ENCODE measurements at places on chromosomes 4 and X.

DNA sequence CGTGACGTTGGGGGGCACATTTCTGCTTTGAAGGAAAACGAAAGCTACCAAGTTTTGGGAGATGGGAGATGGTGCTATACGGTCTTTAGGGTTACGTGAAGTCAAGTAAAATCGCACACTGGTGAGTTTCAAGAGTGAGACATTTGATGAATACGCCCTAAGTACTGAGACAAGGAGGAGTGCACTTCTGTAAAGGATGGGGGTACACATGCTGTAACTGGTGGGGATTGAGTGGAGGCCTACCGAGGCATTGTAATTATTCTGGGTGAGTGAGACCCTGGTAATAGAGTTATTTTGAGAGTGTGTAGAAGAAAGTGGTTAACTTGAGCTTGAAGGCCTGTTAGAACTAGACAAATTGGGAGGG is 536 bp downstream of the SH3BGRL start:
- H3K4me1 ChIP-seq = peaks cover 23% of the 10 kb centered on the region
- H3K4me3 ChIP-seq = peak overlapping the region; percentile 98
- peak overlapping the region; percentile 98 for H3K27ac ChIP-seq
- DNase-seq = no peak

GRCh38 chrX:68841251-68842049 is 12.6 kb downstream of the EFNB1 start:
- no peaks in the 10 kb centered on the region for H3K36me3 ChIP-seq
- no peak overlapping the region for H3K4me3 ChIP-seq
- no peaks in the 10 kb centered on the region for H3K4me1 ChIP-seq
- H3K27ac ChIP-seq = no peak overlapping the region

GRCh38 chrX:39815631-39816030 is 282.1 kb downstream of the BCOR start:
- H3K27me3 ChIP-seq = peaks cover 1% of the 10 kb centered on the region
- H3K27ac ChIP-seq = no peak overlapping the region
- H3K4me3 ChIP-seq = no peak overlapping the region
- peaks cover 14% of the 10 kb centered on the region for H3K4me1 ChIP-seq
- DNase-seq = no peak

- no peaks in the 10 kb centered on the region for H3K4me1 ChIP-seq
- H3K4me3 ChIP-seq = no peak overlapping the region
- no peaks in the 10 kb centered on the region for H3K36me3 ChIP-seq
- H3K27me3 ChIP-seq = no peaks in the 10 kb centered on the region
- no peak overlapping the region for H3K27ac ChIP-seq
These were observed 133.5 kb upstream of the NDST3 start for GRCh38 chr4:117900832-117901231.

DNA sequence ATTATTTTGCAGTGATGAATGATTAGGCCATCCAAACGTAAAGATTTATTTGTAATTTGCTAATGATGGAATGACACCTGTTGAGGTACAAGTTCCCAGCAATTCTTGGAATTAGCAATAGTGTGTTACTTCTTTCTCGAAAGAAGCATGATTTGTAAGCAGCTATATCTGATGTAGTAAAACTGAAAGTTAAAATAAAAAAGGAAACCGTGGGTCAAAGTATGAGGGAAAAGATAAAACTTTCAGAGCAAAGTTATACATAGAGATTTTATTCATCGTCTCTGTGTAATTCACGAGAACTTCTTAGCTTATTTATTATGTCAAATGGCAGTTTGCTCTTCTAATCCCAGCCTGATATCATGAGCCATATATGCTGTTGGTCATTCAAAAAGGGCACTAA is 59.0 kb downstream of the NFKB1 start:
- peaks cover 37% of the 10 kb centered on the region for H3K36me3 ChIP-seq
- peak overlapping the region; percentile 89 for H3K4me3 ChIP-seq
- peaks cover 54% of the 10 kb centered on the region for H3K4me1 ChIP-seq
- peak overlapping the region; percentile 89 for H3K27ac ChIP-seq
- no peak for DNase-seq

DNA sequence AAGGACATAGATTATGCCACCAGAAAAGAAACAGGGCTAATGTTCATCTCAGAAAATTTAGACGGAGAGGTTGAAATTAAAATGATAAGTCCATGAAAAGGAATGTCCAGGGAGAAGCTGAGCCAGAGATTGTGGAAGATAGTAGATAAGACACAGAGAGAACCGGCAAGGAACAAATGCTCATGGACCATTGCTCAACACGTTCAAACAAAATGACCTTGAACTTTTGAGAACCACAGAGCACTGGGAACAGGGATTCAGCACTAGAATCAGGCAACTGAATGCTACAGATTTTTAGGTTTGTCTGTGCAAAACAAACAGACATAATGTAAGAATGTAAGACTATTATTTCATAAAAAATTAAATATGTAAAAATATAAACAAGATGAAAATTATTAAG is 206.3 kb downstream of the PDGFC start:
- no peak for DNase-seq
- no peaks in the 10 kb centered on the region for H3K27me3 ChIP-seq
- H3K36me3 ChIP-seq = no peaks in the 10 kb centered on the region
- H3K4me3 ChIP-seq = no peak overlapping the region

- H3K27ac ChIP-seq = no peak overlapping the region
- H3K27me3 ChIP-seq = no peaks in the 10 kb centered on the region
- peaks cover 14% of the 10 kb centered on the region for H3K4me1 ChIP-seq
- DNase-seq = no peak
- H3K36me3 ChIP-seq = peaks cover 32% of the 10 kb centered on the region
These were observed 87.1 kb downstream of the TMEM131L start for GRCh38 chr4:153553155-153553818.

DNA sequence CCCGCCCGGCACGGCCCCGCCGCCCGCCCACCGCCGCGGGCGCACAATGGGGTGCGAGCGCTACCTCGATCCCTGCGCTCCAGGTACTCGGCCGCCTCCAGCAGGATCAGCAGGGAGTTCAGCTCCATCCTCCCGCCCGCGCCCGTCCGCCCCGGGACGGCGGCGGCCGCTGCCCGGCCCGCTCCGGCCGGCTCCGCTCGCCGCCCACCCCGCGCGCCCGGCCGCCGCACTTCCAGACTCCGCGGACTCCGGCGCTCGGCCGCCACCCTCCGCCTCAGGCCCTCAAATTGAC is at the start of gene MXD4:
MXD4 (minus strand) TSS at position 257 of the 292 bp plus-strand sequence; CDS start at position 128, 129 bp downstream.
- no peaks in the 10 kb centered on the region for H3K4me1 ChIP-seq
- no peak for DNase-seq
- H3K36me3 ChIP-seq = no peaks in the 10 kb centered on the region

GRCh38 chrX:23662187-23662586 is 5.1 kb upstream of the PRDX4 start:
- H3K4me1 ChIP-seq = peaks cover 15% of the 10 kb centered on the region
- H3K27me3 ChIP-seq = no peaks in the 10 kb centered on the region
- peak overlapping the region; percentile 5 for H3K4me3 ChIP-seq
- H3K36me3 ChIP-seq = no peaks in the 10 kb centered on the region
- H3K27ac ChIP-seq = peak overlapping the region; percentile 53
- DNase-seq = no peak
